ENCODE measurements at places on chromosomes 3 and 15.
A peak's percentile ranks its signal among the peaks of the same experiment; 100 is the strongest.

DNA sequence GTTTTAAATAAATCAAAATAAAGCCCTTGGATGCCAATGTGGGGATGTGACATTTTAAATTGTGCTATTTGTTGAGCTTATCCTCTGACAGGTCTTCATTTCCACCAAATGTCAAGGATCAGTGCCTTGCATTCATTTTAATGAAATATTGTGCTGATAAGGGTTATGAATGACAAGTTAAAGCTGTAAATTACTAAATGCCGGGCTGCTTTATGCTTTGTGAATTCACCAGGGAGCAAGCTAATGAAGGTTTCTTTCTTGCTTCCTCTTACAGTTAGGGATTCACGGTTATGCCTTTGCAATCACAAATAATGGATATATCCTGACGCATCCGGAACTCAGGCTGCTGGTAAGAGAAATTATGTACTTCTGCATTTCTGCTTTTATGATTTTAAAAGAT is 81.7 kb downstream of the LRTM1 start:
- no peak overlapping the region for H3K4me3 ChIP-seq
- no peak for DNase-seq
- no peaks in the 10 kb centered on the region for H3K36me3 ChIP-seq

GRCh38 chr15:80404761-80405553 is 775 bp downstream of the ARNT2 start:
- DNase-seq = no peak
- H3K27me3 ChIP-seq = peaks cover 46% of the 10 kb centered on the region
- H3K4me3 ChIP-seq = peak overlapping the region; percentile 52
- no peaks in the 10 kb centered on the region for H3K36me3 ChIP-seq

DNA sequence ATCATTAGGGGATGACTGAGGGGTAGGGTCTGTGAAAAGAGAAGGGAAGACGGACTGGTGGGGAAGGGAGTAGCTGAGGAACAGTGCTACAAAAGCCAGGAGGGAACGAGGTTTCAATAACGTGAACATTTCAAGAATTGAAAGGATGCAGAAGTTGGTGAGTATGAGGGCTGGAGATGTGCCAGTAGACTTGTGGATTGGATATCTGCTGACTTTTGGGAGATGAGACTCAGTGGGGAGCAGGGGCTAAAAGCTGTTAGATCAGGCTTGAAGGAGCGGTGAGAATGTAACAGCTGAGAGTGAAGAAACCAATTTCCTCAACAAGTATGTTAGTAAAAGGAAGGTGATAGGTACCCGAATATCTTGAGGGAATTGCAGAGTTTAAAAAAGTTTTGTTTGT is 65.2 kb downstream of the GTPBP8 start:
- no peak overlapping the region for H3K27ac ChIP-seq
- H3K36me3 ChIP-seq = no peaks in the 10 kb centered on the region
- DNase-seq = no peak
- no peak overlapping the region for H3K4me3 ChIP-seq
- H3K27me3 ChIP-seq = no peaks in the 10 kb centered on the region

- H3K4me1 ChIP-seq = no peaks in the 10 kb centered on the region
- no peaks in the 10 kb centered on the region for H3K36me3 ChIP-seq
- H3K27ac ChIP-seq = no peak overlapping the region
- DNase-seq = no peak
Observed at GRCh38 chr3:15438983-15439382, 11.6 kb downstream of the EAF1 start.

GRCh38 chr3:69747511-69748258 is 8.4 kb downstream of the MITF start:
- peak overlapping the region; percentile 77 for H3K27ac ChIP-seq
- DNase-seq = no peak
- H3K4me3 ChIP-seq = no peak overlapping the region
- H3K27me3 ChIP-seq = no peaks in the 10 kb centered on the region
- H3K4me1 ChIP-seq = peaks cover 52% of the 10 kb centered on the region
- H3K36me3 ChIP-seq = no peaks in the 10 kb centered on the region

DNA sequence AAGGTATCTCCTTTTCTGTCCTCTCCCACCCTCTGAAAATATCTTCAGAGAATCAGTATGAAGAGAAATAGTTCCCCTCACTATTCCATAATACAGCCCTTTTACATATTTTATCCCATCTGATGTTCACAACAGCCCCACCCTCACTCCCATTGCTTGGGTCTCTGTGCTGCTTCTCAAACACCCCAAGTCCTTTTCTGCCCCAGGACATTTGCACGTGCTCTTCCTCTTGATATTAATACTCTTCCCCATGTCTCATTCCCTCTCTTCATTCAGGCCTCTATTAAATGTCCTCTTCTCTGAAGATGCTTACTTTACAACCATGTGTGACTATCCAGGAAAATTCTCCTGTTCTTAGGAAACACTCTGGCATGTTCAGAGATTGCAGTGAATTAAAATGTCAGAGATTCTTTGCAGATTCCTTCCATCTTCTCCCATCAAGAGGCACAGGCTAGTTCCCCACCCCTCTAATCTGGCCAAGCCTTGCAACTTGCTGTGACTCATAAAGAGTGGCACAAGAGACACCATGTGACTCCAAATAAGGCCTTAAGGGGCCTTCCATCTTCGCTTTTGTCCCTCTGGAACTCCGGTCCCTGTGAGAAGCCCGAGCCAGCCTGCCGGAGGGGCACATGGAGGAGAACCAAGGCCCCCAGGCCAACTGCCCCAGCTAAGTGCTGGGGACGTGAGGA is 128.5 kb downstream of the CHSY1 start:
- H3K36me3 ChIP-seq = no peaks in the 10 kb centered on the region
- no peak overlapping the region for H3K4me3 ChIP-seq
- H3K4me1 ChIP-seq = peaks cover 40% of the 10 kb centered on the region
- no peak for DNase-seq
- no peaks in the 10 kb centered on the region for H3K27me3 ChIP-seq
- no peak overlapping the region for H3K27ac ChIP-seq

DNA sequence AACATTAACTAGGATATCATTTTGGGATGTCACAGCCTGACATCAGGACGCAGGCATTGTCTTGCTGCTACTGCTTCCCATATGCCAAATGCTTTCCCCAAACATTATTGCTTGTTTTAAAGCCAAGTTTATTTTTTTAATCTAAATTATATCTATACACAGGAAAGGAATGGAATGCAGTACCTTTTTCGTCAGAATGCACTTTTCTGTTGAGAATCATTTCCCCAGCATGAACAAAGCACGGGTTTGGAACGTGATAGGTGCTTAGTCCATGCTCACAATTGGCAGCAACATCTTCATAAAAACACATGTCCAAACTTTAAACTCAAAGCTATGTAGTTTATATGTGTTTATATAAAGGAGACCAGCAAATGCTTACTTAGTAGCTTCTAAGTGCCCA is 26.1 kb downstream of the PXK start:
- peaks cover 21% of the 10 kb centered on the region for H3K4me1 ChIP-seq
- H3K36me3 ChIP-seq = no peaks in the 10 kb centered on the region

- H3K27ac ChIP-seq = no peak overlapping the region
- H3K4me3 ChIP-seq = no peak overlapping the region
- DNase-seq = no peak
- no peaks in the 10 kb centered on the region for H3K4me1 ChIP-seq
Observed at GRCh38 chr15:43919540-43920253, 92.9 kb downstream of the WDR76 start.

GRCh38 chr3:128080323-128081080 is 28.3 kb downstream of the SEC61A1 start:
- H3K4me3 ChIP-seq = no peak overlapping the region
- peaks cover 4% of the 10 kb centered on the region for H3K27me3 ChIP-seq
- peaks cover 52% of the 10 kb centered on the region for H3K4me1 ChIP-seq
- no peak for DNase-seq
- H3K36me3 ChIP-seq = no peaks in the 10 kb centered on the region

- H3K4me3 ChIP-seq = no peak overlapping the region
- H3K27me3 ChIP-seq = no peaks in the 10 kb centered on the region
- H3K36me3 ChIP-seq = peaks cover 18% of the 10 kb centered on the region
- H3K4me1 ChIP-seq = peaks cover 74% of the 10 kb centered on the region
Observed at GRCh38 chr3:39147711-39148434, 5.5 kb downstream of the CSRNP1 start.

DNA sequence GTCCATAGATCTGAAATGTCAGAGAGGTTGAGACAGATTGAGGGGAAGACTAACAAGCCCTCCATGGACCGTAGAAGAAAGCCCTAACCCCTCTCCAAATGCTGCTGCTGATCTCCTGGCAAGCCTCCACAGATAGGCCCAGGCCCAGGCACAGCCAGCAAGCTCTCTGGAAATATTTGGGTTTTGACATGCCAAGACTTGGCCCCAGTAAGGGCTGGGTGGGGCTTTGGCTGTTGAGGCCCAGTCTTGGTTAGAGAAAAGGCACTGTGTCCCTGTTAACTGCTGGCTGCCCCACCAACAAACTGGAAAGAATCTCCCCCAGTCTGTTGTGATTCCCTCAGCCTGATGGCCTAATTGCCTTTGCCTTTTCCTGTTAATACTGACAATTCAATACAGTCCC is 208.8 kb upstream of the CTDSPL start:
- DNase-seq = no peak
- H3K4me3 ChIP-seq = no peak overlapping the region
- no peak overlapping the region for H3K27ac ChIP-seq

DNA sequence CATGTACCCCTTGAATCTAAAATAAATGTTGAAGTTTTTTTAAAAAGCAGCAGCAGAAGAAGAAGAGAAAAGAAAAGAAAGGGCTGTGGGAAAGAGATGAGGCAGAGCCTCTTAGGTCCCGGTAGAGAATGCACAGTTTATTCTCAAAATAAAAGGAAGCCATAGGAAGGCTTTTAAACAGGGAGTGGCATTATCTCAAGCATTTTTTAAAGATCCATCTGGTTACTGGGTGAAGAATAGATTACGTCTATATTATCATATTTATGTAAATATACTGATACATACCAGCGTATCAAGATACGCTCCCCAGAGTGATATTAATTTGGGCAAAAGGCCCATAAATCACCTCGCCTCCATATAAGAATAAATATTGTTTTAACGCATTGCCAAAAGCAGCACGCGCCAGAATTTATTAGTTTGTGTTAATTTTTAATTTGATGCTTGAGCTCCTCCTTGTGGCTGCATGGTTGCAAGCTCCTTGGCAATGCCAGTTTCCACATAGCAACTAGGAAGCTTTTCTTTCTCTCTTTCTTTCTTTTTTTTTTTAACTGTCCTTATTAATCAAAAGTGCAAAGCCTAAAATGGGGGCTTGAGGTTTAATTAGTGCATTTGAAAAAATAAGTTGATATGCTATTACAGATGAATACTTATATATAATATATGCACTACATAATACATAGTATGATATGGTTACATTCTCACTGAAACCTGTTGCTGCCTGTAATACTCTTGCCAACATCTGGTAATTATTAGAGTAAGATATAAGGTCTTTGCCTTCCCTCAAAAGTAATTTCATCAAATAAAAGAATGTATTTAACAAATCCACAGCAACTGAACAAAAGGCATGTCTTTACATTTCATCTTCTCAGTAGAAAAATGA is 242.8 kb upstream of the UBE2E2 start:
- no peaks in the 10 kb centered on the region for H3K4me1 ChIP-seq
- peak; percentile 32 for DNase-seq
- H3K36me3 ChIP-seq = no peaks in the 10 kb centered on the region
- H3K27ac ChIP-seq = no peak overlapping the region

DNA sequence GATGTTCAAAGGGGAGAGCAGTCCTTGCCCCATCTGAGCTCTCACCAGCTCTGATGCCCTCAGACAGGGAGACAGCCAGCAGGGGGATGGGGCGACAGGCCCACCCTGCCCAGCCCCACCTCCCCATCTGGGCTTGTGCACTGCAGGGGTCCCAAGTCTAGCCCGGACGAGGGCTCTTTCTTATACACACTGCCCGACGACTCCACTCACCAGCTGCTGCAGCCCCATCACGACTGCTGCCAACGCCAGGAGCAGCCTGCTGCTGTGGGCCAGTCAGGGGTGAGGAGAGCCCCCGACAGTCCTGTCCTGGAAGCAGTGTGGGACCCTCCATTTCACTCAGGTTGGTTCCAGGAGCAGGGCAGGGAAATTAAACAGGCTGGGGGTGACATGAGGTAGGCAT is 73.9 kb downstream of the BOC start:
- H3K4me3 ChIP-seq = no peak overlapping the region
- DNase-seq = no peak
- H3K36me3 ChIP-seq = no peaks in the 10 kb centered on the region

DNA sequence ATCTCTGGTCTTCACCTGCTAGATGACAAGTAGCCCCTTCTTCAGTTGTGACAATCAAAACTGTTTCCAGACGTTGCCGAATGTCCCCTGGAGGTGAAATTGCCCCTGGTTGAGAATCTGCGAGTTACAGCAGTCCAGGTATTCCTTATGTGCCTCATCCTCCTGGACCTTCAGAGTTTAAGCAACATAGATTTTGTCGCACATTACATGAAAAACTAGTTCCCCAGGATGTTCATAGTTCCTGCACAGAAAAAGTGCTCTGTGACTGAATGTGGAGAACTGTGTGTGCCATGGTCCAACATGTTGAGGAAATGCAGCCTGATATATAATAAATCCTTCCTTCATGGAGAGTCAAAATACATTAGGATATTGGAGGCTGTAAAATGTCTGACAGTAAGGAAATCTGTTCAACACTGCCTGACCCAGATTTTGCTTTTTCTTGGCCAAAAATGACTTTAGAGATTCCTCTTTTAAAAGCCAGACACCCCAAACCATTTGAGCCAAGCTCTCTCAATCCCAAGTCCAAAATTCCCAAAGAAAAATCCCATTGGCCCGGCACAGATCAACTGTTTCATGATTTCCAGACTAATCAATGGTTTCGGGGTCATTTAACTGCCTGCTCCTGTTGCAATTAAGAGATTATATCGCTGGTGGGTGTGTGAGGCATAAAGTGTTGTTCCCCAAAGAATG is 20.4 kb upstream of the SHC4 start:
- H3K36me3 ChIP-seq = peaks cover 6% of the 10 kb centered on the region
- H3K27me3 ChIP-seq = no peaks in the 10 kb centered on the region
- H3K27ac ChIP-seq = no peak overlapping the region
- H3K4me3 ChIP-seq = no peak overlapping the region
- no peaks in the 10 kb centered on the region for H3K4me1 ChIP-seq
- DNase-seq = no peak

Data from transverse colon (tissue), 4 donors.